Right cardiac atrium (tissue), 5 donors: ENCODE measurements at places on chromosomes 7 and 10. TPM values are rescaled to one million over a fixed set of nuclear protein-coding genes. Genes with fewer than 3 reads are reported as not detected.

DNA sequence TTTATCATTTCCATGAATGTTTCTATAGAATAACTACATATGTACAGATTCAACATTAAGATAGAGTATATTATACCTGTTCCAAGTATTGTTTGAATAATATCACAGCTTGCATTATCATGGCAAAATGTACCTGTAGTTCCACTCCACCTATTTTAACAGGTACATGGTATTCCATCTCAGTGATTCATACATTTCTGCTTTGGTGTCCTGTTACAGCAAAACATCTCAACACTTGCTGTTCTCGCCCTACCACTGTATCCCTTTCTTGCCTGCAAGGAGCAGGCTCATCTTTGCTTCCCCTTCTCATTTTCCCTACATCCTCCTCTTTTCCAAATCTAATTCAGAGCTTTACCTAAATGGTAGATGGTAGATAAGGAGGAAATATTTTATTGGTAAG lies 27.1 kb upstream of the SGCE start:
- no peak for DNase-seq

- DNase-seq, result no peak
These were observed 285.6 kb upstream of the SORCS1 start for GRCh38 chr10:107450056-107450455.

GRCh38 chr10:73433538-73433867 lies at the start of gene MSS51:
MSS51 (minus strand) TSS chr10:73433561; CDS start chr10:73428284, 5,277 bp downstream.
- no peak for DNase-seq

GRCh38 chr10:50501478-50501877 lies 122.3 kb downstream of the SGMS1 start:
- DNase-seq, result no peak

- no peak for DNase-seq
These were observed 32.1 kb upstream of the GTF2I start for GRCh38 chr7:74625446-74625845.

- no peak for DNase-seq
These were observed 117.1 kb downstream of the EBF3 start for GRCh38 chr10:129846991-129847391.

DNA sequence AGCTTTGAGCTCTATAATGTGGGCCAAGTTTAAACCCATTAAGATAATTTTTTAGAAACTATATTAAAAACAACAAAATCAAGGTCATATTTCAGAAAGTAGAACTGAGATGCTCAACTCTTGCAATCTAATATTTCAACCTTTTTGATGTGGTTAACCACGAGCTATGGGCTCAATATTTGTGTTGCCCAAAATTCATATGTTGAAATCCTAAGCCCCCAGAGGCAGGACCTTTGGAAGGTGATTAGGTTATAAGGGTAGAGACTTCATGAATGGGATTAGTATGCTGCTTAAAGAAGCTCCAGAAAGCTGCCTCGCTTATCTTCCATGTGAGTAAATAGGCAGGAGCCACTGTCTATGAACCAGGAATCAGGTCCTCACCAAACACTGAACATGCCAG lies 284.4 kb downstream of the CRPPA start:
- no peak for DNase-seq

DNA sequence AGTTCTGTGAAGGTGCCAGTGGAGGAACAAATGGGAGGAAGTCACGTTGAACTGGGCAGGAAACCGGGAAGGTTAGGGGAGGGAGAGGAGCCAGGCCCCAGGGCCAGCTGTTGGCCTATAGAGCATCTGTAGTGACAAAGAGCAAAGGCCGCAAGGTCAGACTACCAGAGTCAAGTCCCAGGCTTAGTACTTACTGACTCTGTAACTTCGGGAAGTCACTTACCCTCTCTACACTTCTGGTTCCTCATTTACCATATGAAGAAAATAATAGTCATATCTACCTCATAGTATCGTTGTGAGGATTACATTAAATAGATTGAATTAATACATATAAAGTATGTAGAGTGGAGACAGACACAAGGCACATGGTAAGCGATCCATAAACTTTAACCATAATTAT lies 101.8 kb upstream of the FZD1 start:
- no peak for DNase-seq

GRCh38 chr10:6416892-6417512 lies 163.1 kb downstream of the PRKCQ start:
- DNase-seq, result no peak

GRCh38 chr10:97080051-97080776 lies 105.5 kb downstream of the SLIT1 start:
- no peak for DNase-seq

GRCh38 chr10:12097791-12098190 lies 29.0 kb downstream of the DHTKD1 start:
- no peak for DNase-seq

DNA sequence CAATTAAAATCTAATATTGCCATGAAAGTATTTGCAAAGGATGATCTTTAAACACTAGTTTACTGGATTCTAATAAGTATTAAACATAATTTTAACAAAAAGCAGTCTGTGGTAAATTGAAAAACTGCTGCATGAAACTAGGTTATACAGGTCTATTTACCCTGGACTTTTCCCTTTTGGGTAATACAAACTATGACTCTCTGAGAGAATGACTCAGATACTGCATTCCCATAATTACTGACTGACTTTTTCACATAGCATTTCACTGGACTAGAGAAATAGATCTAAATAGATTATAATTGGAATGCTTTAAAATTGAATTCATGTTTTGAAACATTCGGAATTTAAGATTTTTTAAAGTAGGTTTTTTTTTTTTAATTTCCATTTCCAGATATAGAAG lies 395.7 kb downstream of the THSD7A start:
- DNase-seq, result no peak

GRCh38 chr10:19958787-19959186 lies 142.6 kb downstream of the PLXDC2 start:
- no peak for DNase-seq

DNA sequence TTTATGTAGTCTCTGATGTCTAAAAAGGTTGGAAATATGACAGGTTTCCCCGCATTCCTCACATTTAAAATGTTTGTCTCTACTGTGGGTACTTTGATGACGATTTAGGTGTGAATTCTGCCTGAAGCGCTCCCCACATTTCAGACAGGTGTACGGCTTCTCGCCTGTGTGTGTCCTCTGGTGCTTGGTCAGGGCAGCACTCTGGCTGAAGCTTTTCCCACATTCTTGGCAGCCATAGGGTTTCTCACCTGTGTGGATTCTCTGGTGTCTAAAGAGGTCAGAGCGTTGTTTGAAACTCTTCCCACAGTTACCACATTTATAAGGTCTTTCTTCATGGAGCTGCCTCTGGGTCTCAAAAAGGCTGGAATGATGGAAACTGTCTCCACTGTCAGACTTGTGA lies 6.3 kb downstream of the ZNF394 start:
- DNase-seq, result no peak

GRCh38 chr7:120931243-120931642 lies 19.3 kb upstream of the ING3 start:
- no peak for DNase-seq

- peak; percentile 55 for DNase-seq
These were observed 422.7 kb downstream of the SORCS3 start for GRCh38 chr10:105063796-105064195.

DNA sequence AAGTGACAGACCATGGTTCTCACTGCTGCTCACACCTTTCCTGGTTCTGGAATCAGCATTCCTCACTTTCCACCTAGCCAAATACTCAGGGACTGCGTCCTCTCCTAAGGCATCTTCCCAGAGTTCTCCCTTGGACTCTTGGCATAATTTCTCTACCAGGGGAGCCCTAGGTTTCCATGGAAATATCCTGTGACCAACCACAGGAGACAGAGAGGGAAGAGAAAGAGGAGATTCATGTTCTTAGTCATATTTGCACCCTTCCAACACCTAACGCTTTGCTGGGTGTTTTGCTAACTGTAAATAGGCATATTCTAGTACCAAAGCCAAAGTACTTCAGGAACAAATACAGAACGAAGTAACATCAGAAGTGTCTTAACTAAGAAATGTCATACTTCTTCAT lies 28.6 kb downstream of the DENND11 start:
- no peak for DNase-seq

DNA sequence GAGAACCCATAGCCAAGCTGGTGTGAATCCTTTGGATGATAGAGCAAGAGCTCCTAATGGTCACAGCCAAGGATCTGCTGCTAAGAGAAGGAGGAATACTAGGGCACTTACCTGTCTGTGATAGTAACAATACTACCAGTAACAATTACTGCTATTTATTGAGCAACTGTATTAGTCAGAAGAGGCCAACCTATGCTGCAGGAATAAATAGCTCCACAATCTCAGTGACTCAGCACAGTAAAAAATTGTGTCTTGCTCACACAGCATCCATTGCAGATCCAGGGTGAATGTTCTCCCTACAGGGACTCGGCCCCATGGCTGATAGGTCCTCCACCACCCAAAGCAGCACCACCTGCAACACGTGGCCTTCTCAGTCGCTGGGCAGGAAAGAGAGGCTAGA lies 257.6 kb upstream of the ZMIZ1 start:
- DNase-seq, result no peak

DNA sequence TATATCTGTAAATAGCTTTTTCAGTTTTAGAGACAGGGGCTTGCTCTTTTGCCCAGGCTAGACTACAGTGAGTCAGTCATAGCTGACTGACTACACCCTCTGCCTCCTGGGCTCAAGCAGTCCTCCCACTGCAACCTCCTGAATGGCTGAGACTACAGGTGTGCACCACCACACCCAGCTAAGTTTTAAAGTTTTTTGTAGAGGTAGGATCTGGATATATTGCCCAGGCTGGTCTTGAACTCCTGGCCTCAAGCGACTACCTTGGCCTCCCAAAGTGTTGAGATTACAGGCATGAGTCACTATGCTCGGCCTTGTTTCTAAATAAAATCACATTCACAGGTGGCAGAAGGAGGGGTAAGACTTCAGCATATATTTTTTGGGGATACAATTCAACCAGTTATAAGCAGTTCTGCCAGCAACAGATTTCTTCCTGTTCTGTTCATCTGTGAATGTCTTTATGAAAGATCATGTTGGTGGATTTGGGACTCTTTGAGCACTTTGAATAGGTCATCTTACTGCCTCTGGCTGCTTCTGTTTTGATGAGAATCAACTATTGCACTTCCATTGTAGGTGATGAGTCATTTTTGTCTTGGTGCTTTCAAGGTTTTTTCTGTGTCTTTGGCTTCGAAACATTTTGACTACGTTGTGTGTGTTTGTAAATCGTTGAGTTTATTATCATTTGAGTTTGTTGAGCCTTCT lies 15.7 kb downstream of the RBM33 start:
- DNase-seq, result no peak

AEBP1 gene
- 62.8 TPM for polyA plus RNA-seq

ZNF467 gene
- polyA plus RNA-seq, result 6.6 TPM

COL17A1 gene
- polyA plus RNA-seq, result 0.07 TPM

COL26A1 gene
- 0.11 TPM for polyA plus RNA-seq

NUTM2E gene
- polyA plus RNA-seq, result not detected

FGF8 gene
- not detected for polyA plus RNA-seq

RBP4 gene
- polyA plus RNA-seq, result 43.4 TPM

HOXA3 gene
- 1.0 TPM for polyA plus RNA-seq

ZNF777 gene
- polyA plus RNA-seq, result 6.9 TPM

TPST1 gene
- 5.1 TPM for polyA plus RNA-seq

MMD2 gene
- not detected for polyA plus RNA-seq
